ENCODE measurements at places on chromosomes 12 and 14. TPM values are rescaled to one million over a fixed set of nuclear protein-coding genes. Genes with fewer than 3 reads are reported as not detected.

AKAP3 gene
- 2.0 TPM for total RNA-seq

TTC6 gene
- not detected for total RNA-seq

GRCh38 chr12:75815756-75816155 is 215.8 kb downstream of the PHLDA1 start:
- H3K27ac ChIP-seq, result no peak overlapping the region
- no peak for DNase-seq
- no peaks in the 10 kb centered on the region for H3K36me3 ChIP-seq
- no peaks in the 10 kb centered on the region for H3K4me1 ChIP-seq
- no peaks in the 10 kb centered on the region for H3K27me3 ChIP-seq

PFKM gene
- 40.2 TPM for total RNA-seq

REM2 gene
- 0.33 TPM for total RNA-seq

- H3K27ac ChIP-seq, result no peak overlapping the region
- H3K36me3 ChIP-seq, result no peaks in the 10 kb centered on the region
- DNase-seq, result no peak
- H3K4me3 ChIP-seq, result no peak overlapping the region
Measured at GRCh38 chr14:55607386-55607785, 27.4 kb downstream of the KTN1 start.

GRCh38 chr12:56013482-56013881 is 7.4 kb upstream of the IKZF4 start:
- no peak overlapping the region for H3K4me3 ChIP-seq
- H3K4me1 ChIP-seq, result no peaks in the 10 kb centered on the region
- H3K27ac ChIP-seq, result no peak overlapping the region
- H3K36me3 ChIP-seq, result no peaks in the 10 kb centered on the region
- no peaks in the 10 kb centered on the region for H3K27me3 ChIP-seq
- no peak for DNase-seq

GRCh38 chr12:81350309-81350708 is 272.4 kb downstream of the ACSS3 start:
- no peak for DNase-seq
- no peaks in the 10 kb centered on the region for H3K36me3 ChIP-seq
- H3K4me1 ChIP-seq, result no peaks in the 10 kb centered on the region
- H3K27me3 ChIP-seq, result no peaks in the 10 kb centered on the region

DNA sequence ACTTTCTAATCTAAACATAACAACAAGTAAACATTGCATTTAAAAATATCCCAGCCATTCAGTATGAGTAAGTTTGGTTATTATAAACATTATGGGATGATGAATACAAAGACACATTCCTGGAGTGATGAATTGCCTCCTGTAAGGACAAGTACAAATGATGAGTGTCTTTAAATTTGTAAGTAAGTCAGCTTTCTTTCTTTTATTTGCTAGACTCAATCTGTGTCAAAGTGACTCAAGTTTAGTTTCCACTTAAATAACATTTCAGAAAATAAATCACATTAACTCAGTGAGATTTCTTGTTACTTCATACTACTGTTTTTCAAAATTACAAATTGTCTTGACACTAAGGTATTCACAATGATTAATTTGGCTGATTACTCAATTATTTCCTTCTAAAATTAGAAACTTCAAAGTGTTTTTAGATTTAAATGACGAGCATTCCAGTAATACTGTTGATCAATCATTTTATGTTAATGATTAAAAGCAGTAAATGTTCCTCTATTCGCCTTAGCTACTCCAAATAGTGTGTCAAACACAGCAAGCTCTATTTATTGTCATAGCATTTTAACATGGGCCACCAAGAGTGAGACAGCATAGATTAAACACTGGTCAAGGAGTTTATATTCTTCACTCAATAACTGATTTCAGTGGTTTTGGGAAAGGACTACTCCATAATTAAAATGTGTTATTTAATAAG is 658.0 kb upstream of the MDGA2 start:
- H3K4me1 ChIP-seq, result no peaks in the 10 kb centered on the region
- no peak overlapping the region for H3K4me3 ChIP-seq
- H3K27me3 ChIP-seq, result no peaks in the 10 kb centered on the region
- no peak for DNase-seq

- H3K27me3 ChIP-seq, result no peaks in the 10 kb centered on the region
- no peak overlapping the region for H3K4me3 ChIP-seq
- no peaks in the 10 kb centered on the region for H3K4me1 ChIP-seq
- H3K36me3 ChIP-seq, result no peaks in the 10 kb centered on the region
- DNase-seq, result no peak
Measured at GRCh38 chr14:36300337-36300736, 20.1 kb downstream of the MBIP start.

GRCh38 chr14:24434676-24435075 is 4.9 kb downstream of the KHNYN start:
- H3K4me3 ChIP-seq, result no peak overlapping the region
- no peaks in the 10 kb centered on the region for H3K27me3 ChIP-seq
- no peak overlapping the region for H3K27ac ChIP-seq
- H3K36me3 ChIP-seq, result peaks cover 48% of the 10 kb centered on the region
- no peak for DNase-seq

DLST gene
- 161 TPM for total RNA-seq

GRCh38 chr14:68047906-68048305 is 228.3 kb downstream of the RAD51B start:
- H3K4me1 ChIP-seq, result no peaks in the 10 kb centered on the region
- no peak overlapping the region for H3K4me3 ChIP-seq
- H3K27me3 ChIP-seq, result no peaks in the 10 kb centered on the region
- no peak overlapping the region for H3K27ac ChIP-seq
- DNase-seq, result no peak

- H3K4me1 ChIP-seq, result peaks cover 48% of the 10 kb centered on the region
- H3K4me3 ChIP-seq, result no peak overlapping the region
- H3K27ac ChIP-seq, result no peak overlapping the region
- DNase-seq, result no peak
- no peaks in the 10 kb centered on the region for H3K27me3 ChIP-seq
Measured at GRCh38 chr14:38079886-38080285, 127.8 kb upstream of the SSTR1 start.

CIDEB gene
- 12.4 TPM for total RNA-seq

EGLN3 gene
- 1.6 TPM for total RNA-seq

DNA sequence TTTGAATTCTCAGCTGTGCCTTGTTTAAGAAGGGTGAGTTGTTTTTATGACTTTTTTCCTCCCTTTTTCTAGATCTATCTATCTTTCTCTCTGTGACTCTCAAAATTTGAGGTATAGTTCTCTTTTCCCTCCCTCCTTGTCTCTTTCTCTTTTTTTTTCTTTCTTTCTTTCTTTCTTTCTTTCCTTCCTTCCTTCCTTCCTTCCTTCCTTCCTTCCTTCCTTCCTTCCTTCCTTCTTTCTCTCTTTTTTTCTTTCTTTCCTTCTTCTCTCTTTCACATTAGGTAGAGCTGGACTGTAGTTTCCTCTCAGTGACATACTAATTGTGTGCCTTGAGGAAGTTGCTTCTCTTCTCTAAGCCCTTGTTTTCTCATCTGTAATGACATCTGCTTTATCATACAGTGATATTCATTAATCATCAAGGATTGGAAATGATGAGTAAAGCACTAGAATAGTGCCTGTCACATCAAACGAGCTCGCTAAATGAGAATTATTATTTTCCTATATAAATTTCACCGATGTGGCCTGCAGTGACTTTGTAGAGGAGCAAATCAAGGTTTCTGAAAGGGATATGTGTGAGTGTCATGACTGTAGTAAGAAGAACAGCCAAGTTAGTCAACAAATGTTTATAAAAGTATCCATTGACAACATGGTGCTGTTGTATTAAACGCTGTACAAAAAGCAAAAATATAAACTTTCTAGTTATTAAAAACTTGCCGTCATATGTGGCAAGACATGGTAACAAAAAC is 78.9 kb upstream of the SLC38A2 start:
- H3K27me3 ChIP-seq, result no peaks in the 10 kb centered on the region
- H3K27ac ChIP-seq, result no peak overlapping the region
- no peak for DNase-seq
- H3K4me3 ChIP-seq, result no peak overlapping the region
- no peaks in the 10 kb centered on the region for H3K36me3 ChIP-seq

DNA sequence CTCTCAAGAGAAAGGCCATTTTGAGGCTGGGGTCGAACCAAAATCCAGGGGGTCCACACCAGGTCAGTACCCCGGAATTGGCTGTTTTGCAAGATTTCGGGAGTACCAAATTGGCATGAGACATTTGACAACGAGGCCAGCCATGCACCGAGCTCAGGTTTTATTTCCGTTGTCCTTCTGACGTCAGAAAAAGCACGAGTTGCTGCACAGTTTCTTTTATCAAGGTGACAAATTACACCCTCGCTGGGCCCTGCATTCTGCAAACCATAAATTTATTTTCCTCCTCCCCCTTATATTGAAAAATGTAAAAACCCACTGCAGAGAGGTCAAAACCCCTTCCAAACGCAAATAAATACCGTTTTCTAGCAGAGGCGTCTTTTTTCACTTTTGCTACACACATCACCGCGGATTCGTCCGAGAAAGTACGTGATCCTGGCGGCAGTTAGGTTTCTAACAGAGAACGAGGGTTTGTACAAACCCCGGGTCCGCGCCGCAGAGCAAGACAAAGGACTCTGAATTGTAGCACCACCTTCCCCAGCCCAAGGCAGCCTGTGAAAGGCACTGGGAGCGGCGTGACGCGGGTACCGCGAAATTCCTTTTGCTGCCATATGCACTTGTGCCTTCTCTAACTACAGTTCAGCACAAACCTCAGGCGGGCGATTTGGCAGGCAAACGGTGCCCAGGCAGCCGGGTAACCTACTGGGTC is 1.8 kb downstream of the SLC38A1 start:
- H3K4me1 ChIP-seq, result peaks cover 63% of the 10 kb centered on the region
- peak; percentile 88 for DNase-seq
- peak overlapping the region; percentile 98 for H3K27ac ChIP-seq
- no peaks in the 10 kb centered on the region for H3K36me3 ChIP-seq
- H3K4me3 ChIP-seq, result peak overlapping the region; percentile 96

SCN8A gene
- total RNA-seq, result 1.1 TPM

DNA sequence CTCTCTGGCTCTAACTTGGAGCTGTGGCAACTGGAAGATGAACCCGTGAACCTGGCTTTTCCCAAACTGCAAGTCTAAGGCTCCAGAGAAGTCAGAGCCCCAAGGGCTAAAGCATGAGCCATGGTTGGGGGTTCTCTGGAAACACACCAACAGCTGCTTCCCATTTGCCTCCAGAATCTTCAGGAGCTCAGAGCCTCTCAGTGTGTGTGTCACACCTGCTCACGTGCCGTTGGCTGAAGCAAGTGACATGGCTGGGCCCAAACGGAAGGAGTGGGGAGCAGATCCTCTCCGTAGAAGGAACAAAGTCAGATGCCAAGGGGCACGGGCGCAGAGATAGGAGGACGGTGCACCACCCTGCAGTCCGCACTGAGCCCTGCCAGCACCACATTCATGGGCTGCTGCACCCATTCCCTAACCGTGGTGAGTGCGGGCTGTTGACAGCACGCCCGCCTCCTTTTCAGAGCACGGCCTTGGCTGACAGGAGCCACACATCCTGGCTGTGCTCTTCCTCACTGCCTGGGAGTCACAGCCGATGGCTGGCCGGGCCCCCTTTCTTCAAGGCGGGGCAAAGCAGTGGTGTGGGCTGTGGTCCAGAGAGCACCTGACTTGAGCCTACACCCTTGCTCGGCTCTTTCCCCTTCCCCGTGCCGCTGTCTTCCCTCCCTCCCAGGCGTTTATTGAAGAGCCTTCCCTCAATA is 16.6 kb upstream of the TRAF3 start:
- no peak overlapping the region for H3K27ac ChIP-seq
- H3K4me1 ChIP-seq, result no peaks in the 10 kb centered on the region
- no peaks in the 10 kb centered on the region for H3K36me3 ChIP-seq
- no peaks in the 10 kb centered on the region for H3K27me3 ChIP-seq
- no peak overlapping the region for H3K4me3 ChIP-seq

DNA sequence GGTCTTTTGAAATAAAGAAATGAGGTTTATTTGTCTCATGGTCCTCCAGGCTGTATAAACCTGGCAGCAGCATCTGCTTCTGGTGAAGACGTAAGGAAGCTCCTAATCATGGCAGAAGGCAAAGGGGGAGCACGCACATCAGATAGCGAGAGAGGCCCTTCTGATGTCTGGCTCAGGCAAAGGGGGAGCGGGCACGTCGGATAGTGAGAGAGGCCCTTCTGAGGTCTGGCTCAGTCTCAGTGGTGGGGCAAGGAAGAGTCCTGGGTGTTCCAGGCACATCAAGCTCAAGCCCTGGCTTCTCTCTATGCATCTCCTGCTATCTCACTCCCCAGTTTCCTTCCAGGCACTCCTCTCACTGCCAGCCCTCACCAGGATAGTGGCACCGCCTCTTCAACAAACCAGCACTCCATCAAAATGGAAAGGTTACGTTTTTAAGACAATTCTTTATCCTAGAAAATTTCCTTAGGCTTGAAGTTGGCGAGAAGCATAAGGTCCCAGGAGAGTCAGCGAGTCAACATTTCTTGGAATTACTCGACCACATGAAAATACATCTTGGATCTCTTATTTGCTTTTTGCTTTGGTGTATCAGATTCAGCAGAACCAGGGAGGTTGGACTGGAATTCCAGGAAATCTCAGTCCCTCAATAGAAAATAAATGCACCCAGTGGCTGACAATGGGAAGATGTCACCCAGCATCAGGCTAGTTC is 189.6 kb upstream of the TMEM132C start:
- no peaks in the 10 kb centered on the region for H3K36me3 ChIP-seq
- H3K27ac ChIP-seq, result no peak overlapping the region
- DNase-seq, result no peak
- no peaks in the 10 kb centered on the region for H3K27me3 ChIP-seq
- H3K4me1 ChIP-seq, result no peaks in the 10 kb centered on the region

DNA sequence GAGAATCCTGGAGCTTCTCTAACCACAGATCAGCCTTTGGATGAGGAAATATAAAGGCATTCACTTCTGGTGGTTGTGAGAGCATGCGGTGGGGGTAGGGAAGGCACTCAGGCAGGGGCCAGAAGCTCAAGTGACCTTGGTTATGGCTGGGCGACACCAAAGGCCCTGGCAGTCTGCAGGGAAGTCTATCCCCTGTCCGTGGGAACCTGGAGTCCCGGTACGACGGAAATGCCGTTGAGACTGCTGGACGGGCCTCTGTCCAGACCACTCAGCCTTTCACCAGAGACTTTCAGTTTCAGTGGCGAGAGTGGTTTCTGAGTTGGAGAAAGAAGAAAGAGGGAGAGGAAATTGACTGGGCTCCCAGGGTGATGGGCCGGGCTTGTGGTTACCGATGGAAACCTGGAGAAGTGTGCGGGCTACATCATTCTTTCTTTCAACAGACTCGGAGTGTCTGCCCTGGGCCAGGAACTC is 20.9 kb downstream of the ISCA2 start:
- peaks cover 2% of the 10 kb centered on the region for H3K27me3 ChIP-seq
- H3K27ac ChIP-seq, result no peak overlapping the region
- no peaks in the 10 kb centered on the region for H3K36me3 ChIP-seq
- DNase-seq, result no peak

Measured in CD8-positive, alpha-beta memory T cell (primary cell).